ENCODE measurements at places on chromosomes 3 and 15.

GRCh38 chr3:64911138-64911537 lies 223.3 kb upstream of the ADAMTS9 start:
- DNase-seq = no peak

GRCh38 chr3:113273604-113274378 lies 62.4 kb downstream of the BOC start:
- no peak for DNase-seq

GRCh38 chr3:125163739-125164601 lies 48.6 kb downstream of the SLC12A8 start:
- DNase-seq = no peak

DNA sequence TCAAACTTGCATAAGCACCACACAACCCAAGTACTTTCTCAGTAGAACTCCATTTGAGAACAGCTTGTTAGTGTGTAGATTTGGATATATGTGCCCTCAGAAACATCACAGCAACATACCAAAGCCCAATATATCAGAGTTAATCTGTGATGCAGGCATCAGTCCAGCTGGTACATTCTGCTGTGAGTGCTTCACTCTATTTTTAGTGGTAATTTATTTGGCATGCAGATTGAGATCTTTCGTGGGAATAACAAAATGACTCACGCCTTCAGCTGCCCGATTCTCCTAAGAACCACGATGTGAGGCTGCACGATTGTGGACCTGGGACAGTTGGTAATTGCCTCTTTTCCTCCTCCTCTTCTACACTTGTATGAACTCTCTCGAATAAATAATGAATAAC lies 730.7 kb downstream of the SQOR start:
- DNase-seq = no peak

DNA sequence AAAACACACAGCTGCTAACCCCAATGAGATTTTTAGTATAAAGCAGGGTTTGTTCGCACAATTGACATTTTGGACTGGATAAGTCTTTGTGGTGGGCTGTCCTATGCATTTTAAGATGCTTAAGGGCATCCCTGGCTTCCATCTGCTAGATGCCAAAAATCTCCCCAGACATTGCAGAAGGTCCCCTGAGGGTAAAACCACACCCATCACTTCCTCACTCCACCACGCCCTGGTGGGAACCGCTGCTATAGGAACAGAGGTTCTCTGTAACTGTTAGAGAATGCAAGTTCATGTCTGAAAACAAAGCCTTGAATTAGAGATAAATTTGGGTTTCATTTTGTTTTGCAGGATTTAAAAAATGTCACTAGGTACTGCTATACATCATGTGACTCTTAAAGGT lies 67.7 kb downstream of the ARHGEF26 start:
- DNase-seq = no peak

DNA sequence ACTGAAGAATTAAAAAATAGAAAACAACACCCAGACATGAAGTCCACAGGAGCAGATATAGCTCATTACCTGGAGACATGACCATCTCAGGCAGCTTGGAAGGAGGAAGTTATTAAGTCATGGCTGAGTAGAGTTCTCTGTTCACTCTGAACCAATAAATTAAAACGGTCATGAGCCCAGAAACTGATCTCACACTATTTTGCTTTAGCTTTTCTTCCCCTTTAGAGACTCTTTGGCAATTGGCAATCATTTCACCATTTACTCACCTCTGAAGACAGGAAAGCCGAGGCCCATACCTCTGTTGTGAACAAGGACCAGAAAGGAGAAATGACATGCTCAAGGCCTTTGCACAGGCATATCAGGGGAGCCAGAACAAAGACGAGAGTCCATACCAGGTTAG lies 26.6 kb downstream of the CLDN18 start:
- no peak for DNase-seq

- DNase-seq = no peak
Observed at GRCh38 chr15:25089577-25089976, 134.8 kb downstream of the SNRPN start.

- DNase-seq = no peak
Observed at GRCh38 chr3:156691920-156692319, 17.5 kb downstream of the TIPARP start.

- no peak for DNase-seq
Observed at GRCh38 chr3:152760591-152760990, 74.3 kb upstream of the P2RY1 start.

DNA sequence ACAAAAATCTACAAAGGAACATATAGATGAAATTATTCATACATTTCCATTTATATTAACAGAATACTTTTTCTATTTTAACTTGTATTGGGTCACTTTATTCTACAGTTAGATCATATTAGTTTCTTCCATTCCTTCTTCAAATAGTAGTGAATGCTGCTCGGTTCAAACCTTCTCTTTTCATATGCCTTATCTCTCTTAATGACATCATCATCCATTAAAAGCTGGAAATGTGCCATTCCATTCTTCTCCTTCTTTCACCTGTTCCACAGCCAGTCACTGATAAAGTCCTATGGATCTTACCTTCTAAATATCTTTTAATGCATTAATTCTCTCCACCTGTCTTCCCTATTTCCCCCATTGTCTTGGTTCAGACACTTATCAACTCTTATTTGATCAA lies 358.0 kb upstream of the POU1F1 start:
- no peak for DNase-seq

DNA sequence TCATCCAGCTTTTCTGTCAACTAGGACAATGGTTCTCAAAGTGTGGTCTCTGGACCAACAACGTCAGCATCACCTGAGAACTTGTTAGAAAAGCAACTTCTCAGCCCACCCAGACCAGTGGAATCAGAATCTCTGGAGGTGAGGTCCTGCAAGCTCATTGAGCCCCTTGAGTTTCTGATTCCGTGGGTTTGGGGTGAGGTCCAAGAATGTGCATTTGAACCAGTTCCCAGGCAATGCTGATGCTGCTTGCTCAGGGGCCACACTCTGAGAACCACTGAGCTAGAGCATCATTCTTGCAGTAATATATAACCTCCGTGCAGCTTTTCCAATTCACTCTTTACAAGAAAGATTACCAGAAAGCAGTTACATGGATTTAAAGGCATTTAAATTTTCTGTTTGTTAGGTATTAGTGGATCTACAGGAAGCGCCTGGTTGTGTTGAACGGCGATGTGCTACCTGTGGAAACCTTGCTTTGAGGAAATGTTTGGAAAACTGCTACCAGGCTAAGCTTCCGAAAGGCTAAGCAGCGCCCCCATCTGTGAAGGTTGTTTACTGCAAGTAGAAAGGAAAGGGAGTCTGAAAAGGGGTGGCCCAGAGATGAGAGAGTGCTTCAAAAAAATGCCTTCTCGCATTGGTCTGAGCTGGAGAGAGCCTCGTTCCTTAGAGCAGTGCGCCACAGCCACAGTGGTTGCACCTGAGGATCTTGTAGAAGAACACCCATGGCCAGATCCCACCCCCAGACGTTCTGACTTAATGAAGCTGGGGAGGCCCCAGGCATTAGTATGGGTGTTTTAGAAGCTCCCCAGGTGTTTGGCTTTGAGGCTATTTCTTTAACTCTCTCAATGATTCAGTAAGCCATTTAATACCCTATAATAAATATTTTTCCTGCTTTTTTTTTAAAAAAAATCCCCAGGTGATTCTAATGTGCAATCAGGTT lies 50.0 kb downstream of the RLBP1 start:
- DNase-seq = peak; percentile 5

GRCh38 chr15:84874981-84875699 lies 9.3 kb upstream of the SLC28A1 start:
- DNase-seq = no peak

- DNase-seq = no peak
Observed at GRCh38 chr3:55964491-55964985, 477.4 kb upstream of the WNT5A start.

GRCh38 chr3:30226601-30227151 lies 379.7 kb upstream of the TGFBR2 start:
- DNase-seq = no peak

GRCh38 chr15:36914960-36915808 lies 185.2 kb downstream of the MEIS2 start:
- DNase-seq = no peak

GRCh38 chr3:14154276-14154675 lies 24.1 kb downstream of the XPC start:
- DNase-seq = no peak

- no peak for DNase-seq
Observed at GRCh38 chr3:127678611-127679533, 6.1 kb downstream of the ABTB1 start.

DNA sequence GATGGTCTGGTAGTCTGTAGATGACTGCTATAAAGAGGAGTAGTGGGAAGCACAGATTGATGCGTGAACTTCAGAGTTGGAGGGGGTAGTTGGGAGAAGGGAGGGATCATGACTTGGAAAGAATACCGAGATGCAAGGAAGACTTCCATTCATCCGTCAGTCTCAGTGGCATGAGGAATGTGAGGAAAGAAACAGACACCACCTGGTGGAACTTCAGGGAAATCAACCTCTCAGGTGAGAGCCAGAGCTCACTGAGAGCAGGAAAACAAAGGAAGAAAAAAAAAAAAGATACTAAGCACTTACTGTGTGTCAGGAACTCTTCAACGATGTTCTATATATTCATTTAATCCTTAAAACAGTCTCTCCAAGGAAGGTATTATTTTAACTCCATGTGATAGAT lies 172.4 kb downstream of the OXSM start:
- DNase-seq = no peak

DNA sequence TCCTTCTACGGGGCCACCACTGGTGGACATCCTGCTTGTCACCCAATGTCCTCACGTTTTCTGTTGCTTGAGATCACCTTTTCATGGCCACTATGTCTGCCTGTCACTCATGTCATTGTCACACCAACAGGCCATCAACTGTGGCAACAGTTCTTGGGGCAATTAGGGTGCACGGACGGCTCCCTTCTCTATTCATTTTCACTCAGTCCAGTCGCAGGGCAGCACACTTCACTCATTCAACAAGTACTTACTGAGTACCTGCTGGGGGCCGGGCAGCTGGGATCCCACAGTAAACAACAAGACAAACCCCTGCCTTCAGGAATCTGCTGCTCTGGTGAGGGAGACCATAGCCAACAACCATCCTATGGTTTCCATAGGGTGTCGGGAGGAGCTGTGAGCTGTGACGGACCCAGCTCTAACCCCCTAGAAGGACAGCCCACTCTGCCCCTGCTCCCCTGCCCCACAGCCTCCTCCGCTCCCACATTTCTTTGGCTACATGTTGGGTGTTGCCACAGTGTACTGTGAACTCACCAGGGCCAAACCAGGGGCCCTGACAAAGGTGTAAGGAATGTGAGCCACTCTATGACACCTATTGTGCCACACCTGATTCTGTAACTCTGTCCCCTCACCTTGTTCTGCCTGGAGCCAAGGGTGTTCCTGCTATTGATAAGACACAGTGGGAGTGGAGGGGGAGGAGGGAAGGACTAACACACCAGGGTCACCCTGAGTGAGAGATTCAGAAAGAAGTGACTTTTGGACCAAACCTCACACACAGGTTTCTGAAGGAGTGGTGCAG lies 1.9 kb downstream of the VILL start:
- no peak for DNase-seq

- DNase-seq = no peak
Observed at GRCh38 chr3:101690972-101691371, 4.5 kb upstream of the RPL24 start.

DNA sequence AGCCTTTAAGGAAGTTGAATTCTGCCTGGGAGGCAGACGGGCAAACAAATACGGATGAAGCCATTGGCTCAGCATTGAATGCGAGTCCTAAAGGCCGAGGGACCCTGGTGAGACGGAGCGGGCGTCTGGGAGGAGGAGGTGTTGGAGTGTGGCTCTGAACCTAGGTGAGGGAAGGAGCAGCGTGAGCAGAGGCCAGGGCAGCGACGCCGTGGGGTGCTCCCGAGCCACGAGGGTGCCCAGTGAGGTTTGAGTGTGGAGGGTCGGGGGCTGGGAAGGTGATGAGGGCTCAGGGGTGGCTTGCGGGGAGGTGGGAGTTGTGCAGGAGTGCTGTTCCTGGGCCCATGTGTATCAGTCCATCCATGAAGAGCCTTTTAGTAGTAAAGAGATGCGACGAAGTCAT lies 17.0 kb downstream of the CORO2B start:
- no peak for DNase-seq

- DNase-seq = no peak
Observed at GRCh38 chr3:16768014-16768413, 116.7 kb upstream of the PLCL2 start.

- no peak for DNase-seq
Observed at GRCh38 chr15:72970933-72971760, 81.1 kb upstream of the NEO1 start.

DNA sequence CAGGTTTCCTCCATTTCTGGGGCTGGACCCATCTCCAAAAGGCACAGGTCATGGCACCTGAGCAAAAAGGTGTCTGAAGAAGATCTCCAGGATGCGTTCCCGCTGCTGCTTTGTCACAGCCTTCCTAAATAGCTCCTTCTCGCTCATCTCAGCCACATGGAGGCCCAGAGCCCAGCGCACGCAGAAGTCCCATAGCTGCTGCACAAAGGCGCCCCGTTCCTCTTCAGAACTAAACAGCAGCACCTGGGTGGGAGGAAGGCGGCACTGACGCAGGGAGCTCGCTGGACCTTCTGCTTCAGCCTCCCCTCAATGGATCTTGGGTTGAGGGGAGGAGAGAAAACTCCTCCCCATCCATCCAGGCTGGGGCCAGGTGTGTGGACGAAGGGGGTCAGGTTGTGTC lies 8.4 kb downstream of the DUOX2 start:
- DNase-seq = no peak

DNA sequence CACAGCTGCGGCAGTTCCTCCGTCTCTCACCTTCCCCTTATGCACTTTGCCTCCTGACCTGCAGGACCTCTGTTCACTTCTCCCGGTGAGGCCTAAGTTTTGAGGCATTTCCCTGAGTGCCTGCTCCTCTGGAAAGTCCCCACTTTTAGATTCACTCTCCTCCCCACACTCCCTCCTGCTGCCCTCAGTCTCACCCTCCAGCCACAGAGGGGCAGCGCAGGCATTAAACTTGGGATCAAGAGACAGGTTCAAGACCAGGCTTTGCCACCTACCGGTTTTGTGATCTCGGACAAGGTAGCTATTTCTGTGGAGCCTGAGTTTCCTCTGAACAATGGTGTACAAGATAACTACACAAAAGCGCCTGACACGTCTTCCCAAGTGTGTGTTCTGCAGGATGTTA lies 19.4 kb downstream of the SLC6A11 start:
- DNase-seq = no peak

GRCh38 chr15:80270472-80270871 lies 18.5 kb upstream of the CTXND1 start:
- DNase-seq = no peak
